HFFc6 (cell line): ENCODE measurements at places on chromosomes 7 and 10. TPM values are rescaled to one million over a fixed set of nuclear protein-coding genes. Genes with fewer than 3 reads are reported as not detected.

DNA sequence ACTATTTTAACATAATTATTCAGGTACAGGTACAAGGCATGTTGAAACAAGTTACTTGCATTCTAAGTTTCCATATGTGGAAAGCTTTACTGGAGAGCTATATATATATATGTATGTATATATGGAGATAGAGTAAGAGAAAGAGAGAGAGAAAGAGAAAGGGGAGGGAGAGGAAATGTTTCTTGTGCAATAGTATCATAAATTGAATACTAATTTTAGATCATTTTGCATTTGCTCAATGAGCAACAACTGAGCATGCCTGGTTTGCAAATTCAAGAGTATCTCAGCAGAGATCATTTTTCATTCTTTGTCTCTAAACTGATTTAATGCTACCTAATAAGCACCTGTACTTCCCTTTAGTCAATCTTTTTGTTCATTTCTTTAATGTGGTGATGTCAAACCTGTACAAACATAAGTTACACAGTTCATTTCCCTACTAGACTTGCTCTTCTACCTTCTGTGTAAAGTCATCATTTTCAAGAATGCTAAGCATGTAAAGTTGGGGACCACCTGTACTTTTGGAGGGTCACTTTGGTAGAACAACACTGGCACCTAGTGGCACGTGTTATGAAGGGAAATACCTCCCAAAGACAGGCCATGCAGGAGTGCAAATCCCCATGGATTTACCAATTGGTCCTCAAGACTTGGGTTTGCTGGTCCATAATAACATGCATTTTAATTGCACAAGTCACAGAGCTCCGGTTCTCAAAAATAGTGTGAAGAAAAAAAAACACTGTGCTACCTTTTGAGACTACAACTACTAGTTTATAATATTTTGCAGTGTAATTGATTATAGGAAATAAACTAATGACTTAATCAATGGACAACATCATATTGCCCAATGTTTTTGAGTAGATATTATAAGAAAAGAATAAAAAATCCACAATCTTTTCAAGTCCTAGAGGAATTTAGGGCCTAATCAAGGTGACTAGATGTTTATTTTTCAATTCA lies 431.2 kb upstream of the IGFBP3 start:
- H3K4me1 ChIP-seq = peaks cover 36% of the 10 kb centered on the region
- H3K27ac ChIP-seq = no peak overlapping the region
- DNase-seq = peak; percentile 41
- no peak overlapping the region for H3K4me3 ChIP-seq

DNA sequence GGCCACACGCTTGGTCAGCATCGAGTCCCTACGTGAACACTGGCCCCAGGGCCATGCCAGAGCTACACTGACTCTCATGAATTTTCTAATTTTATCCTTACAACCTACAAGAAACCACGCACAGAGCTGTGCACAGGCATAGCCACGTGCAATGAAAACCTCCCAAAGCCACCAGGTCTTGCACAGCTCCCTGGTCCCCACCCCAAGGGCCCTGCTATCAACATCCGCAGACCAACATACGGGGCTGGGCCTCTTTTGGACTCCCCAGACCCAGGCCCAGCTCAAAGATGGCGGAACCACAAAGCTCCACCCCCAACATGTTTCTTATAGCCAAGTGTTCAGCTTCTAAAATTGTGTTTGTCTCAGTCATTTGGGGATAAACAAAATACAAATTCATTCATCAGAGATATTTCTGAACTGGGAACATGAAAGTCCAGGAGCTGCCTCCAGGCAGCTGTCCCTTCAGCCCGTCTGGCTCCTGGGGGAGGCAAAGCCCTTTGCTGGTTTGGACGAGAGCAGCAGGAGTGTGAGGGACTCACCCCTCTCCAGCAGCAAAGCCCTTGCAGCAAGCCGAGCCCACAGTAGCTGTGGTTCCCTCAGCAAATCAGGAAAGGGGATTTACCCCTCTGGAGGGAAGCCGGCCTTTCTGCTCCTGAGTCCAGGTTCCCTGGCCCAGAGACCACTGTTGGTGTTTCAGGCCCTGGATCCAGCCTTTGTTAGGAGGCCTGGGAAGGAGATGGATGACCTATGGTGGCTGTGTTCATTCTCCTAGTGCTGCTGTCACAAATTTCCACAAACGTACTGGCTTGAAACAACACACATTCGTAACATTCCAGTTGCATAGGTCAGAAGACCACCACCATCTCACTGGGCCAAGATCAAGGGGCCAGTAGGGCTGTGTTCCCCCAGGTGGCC lies 75.1 kb downstream of the OAT start:
- H3K4me3 ChIP-seq = no peak overlapping the region
- H3K27me3 ChIP-seq = peaks cover 15% of the 10 kb centered on the region
- H3K4me1 ChIP-seq = peaks cover 16% of the 10 kb centered on the region; the same call in 1 of the 2 replicates
- no peak overlapping the region for H3K27ac ChIP-seq
- no peaks in the 10 kb centered on the region for H3K36me3 ChIP-seq

DNA sequence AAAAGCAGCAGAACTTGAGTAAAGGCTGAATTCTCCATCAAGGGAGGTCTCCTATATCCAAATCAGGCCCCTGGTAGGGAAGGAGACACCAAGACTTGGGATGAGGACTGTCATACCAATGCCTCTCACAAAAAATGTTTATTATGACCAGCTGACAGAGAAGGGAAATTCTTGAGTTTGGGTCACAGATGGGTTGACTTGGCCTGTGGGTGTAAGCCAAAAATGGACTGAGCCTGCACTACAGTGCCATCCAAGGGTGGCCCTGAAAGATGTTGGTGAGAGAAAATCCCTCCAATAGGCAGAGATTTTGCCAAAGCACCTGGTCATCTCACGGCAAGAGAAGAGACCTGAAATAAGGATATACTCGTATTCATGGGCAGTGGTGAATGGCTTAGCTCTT lies 27.0 kb upstream of the PPIF start:
- peak overlapping the region; percentile 94 for H3K27ac ChIP-seq
- peaks cover 87% of the 10 kb centered on the region for H3K4me1 ChIP-seq
- DNase-seq = no peak
- peak overlapping the region; percentile 48 for H3K4me3 ChIP-seq
- peaks cover 30% of the 10 kb centered on the region for H3K27me3 ChIP-seq

GRCh38 chr10:107487284-107487683 lies 322.8 kb upstream of the SORCS1 start:
- no peak for DNase-seq
- H3K4me1 ChIP-seq = no peaks in the 10 kb centered on the region
- no peak overlapping the region for H3K4me3 ChIP-seq
- H3K27ac ChIP-seq = no peak overlapping the region
- H3K36me3 ChIP-seq = no peaks in the 10 kb centered on the region
- no peaks in the 10 kb centered on the region for H3K27me3 ChIP-seq

- DNase-seq = peak; percentile 30
- H3K4me1 ChIP-seq = peaks cover 38% of the 10 kb centered on the region
- peak overlapping the region; percentile 42 for H3K27ac ChIP-seq
- no peaks in the 10 kb centered on the region; the same call in 1 of the 2 replicates for H3K27me3 ChIP-seq
- H3K36me3 ChIP-seq = no peaks in the 10 kb centered on the region
These were observed 173.6 kb downstream of the ARHGAP12 start for GRCh38 chr10:31754803-31755624.

GRCh38 chr7:28550580-28551186 lies 138.4 kb downstream of the CREB5 start:
- H3K4me3 ChIP-seq = no peak overlapping the region
- DNase-seq = no peak
- no peak overlapping the region for H3K27ac ChIP-seq
- peaks cover 2% of the 10 kb centered on the region; the same call in 1 of the 2 replicates for H3K27me3 ChIP-seq
- no peaks in the 10 kb centered on the region for H3K36me3 ChIP-seq
- H3K4me1 ChIP-seq = no peaks in the 10 kb centered on the region

DNA sequence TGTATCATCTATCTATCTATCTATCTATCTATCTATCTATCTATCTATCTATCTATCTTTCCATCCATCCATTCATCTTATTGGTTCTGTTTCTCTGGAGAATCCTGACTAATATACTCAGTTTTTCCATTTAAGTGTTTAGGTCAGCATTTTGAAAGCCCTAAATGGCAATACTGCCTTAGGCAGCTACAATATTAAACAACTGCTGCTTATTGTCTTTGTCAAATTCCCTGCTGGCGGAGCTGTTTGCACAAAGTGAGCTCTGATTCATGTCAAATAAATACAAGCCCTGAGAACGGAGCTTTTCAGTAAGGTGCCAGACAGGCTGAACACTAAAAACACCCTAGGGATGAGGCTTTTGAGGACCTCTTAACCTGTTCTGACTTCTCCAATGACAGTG lies 7.1 kb upstream of the KLHL7 start:
- no peak overlapping the region for H3K4me3 ChIP-seq
- DNase-seq = no peak
- peaks cover 29% of the 10 kb centered on the region for H3K36me3 ChIP-seq
- H3K27ac ChIP-seq = no peak overlapping the region
- peaks cover 2% of the 10 kb centered on the region; the same call in 1 of the 2 replicates for H3K27me3 ChIP-seq

DNA sequence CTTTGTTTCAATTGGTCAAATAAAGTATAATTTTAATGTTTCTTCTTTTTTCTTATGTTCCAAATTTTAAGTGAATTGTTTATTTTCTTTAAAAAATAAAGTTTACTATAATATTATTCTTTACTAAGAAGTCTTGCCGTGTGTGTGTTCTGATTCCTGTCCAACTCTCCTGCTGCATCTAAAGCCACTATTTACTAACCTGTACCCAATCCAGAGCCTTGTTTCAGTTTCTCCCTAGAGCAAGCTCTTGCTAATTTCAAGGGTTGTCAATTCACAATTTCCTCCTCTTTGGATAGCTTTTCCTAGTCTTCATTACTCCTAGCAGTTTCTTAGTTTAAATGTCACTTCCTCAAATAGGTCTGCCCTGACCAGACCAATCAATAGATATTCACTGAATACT lies 314.9 kb upstream of the SEMA3A start:
- DNase-seq = no peak
- H3K4me3 ChIP-seq = no peak overlapping the region
- peaks cover 2% of the 10 kb centered on the region; the same call in 1 of the 2 replicates for H3K27me3 ChIP-seq

GUSB gene
- total RNA-seq = 15.0 to 26.0 TPM (median 20.3 TPM) in 3 replicates

LIPN gene
- not detected in 3 replicates for total RNA-seq

FAM171A1 gene
- total RNA-seq = 37.5 to 56.4 TPM (median 37.9 TPM) in 3 replicates

CYP3A7 gene
- not detected in 2 replicates for total RNA-seq
